ENCODE measurements at places on chromosomes 6 and 20. TPM values are rescaled to one million over a fixed set of nuclear protein-coding genes. Genes with fewer than 3 reads are reported as not detected.

DNA sequence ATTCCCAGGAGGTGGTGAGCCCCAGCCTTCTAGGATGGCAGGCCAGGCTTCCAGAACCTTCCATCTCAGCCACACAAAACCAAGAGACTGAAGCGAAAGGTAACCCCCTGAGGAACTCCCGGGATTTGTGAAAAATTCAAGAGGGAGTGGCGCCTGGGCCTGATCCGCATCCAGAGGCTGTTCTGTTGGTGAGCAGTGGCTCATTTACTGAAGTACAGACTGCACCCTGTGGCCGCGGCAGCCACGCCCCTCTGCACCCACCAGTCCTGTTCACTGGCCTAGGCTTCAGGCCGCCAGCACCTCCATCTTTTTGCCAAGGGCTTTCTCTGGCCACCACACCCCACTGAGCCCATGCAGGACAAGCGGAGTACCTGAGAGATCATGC, 79.1 kb upstream of the PTPN1 start:
- no peak for DNase-seq

DNA sequence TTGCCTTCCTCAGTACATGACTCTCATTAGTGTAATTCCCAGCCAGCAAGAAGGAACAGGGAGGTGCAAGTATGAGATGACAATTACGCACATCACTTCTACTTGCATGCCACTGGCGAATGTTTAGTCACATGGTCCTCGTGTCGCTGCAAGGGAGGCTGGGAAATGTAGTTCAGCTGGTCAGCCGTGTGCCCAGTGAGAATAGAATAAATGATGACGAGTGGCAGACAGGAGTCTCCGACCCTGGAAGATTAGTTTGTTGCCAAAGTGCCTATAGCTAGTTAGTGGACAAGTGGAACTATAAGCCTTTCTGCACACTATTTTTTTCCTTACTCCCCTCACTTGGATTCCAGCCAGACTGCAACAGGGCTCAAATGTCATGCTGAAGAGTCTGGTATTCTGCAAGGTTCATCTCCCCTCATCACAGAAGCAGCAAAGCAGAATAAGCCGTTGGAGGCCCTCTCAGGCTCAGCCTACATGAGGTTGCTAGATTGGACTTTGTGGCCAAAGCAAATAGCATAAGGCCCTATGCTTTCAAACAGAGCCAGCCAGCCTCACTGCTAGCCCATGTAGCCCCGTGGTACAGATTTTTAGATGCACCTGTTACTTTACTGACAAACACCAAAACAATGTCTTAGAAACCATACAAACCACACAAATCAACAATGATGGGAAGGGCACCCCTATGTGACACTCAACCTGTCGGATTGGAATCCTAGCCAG, 9.7 kb downstream of the LINC00237 start:
- no peak for DNase-seq

- DNase-seq = no peak
Observed at GRCh38 chr6:19602434-19603013, 234.6 kb upstream of the ID4 start.

GRCh38 chr20:47179267-47179666, 177.2 kb downstream of the ZMYND8 start:
- DNase-seq = no peak

Gene MAS1
- total RNA-seq = not detected

Gene GPLD1
- total RNA-seq = 0.19 TPM
